ENCODE measurements at places on chromosomes 12 and 14.

DNA sequence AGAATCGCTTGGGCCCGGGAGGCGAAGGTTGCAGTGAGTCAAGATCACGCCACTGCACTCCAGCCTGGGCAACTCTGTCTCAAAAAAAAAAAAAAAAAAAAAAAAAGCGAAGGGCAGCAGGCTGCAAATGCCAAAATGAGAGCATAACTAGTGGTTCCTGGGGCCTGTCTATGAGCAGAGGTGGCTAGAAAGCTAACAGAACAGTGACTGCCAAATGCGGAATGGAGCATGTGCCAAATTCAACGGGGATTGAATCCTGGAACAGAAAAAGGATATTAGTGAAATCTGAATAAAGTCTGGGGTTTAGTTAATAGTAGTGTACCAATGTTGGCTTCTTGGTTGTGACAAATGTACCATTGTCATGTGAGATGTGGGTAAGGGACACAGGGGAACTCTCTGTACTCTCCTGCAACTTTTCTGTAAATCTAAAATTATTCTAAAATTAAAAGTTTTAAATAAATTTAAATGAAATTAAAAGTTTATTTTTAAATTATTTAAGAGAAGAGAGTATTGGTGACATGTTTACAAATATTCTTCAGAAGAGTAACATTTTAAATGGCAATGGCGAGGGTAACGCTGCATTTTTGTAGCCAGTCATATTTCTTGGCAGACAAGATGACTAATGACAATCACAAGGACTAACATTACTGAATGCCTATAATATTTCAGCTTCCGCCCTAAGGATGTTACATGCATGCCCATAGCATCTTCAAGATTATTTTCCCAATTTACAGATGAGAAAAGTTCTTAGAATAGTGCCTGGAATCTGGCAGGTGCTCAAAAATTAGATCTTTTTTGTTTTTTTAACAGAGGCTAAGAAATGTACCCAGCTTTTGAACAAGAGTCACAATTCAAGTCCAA lies 28.9 kb upstream of the NUDT4 start:
- DNase-seq, result no peak

- peak; percentile 43 for DNase-seq
Observed at GRCh38 chr12:124273630-124274029, 21.3 kb upstream of the RFLNA start.

DNA sequence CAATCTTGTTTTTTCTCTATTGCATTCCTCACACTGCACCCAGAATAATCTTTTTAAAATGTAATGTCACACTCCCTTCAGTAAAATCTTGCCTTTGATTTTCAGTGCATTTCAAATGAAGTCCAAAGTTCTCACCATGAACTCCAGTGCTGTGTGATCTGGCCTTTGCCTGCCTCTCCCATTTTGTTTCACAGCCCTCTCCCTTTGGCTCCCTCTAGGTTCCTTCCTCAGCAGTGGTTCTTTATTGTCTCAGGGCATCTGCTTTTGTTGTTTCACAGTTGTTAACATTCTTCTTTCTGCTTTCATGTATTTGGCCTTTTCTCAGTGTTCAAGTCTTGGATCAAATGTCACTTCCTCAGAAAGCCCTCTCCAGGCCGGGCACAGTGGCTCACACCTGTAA lies 84.5 kb upstream of the AMN1 start:
- DNase-seq, result no peak

- no peak for DNase-seq
Observed at GRCh38 chr14:101007004-101007614, 103.6 kb upstream of the RTL1 start.

DNA sequence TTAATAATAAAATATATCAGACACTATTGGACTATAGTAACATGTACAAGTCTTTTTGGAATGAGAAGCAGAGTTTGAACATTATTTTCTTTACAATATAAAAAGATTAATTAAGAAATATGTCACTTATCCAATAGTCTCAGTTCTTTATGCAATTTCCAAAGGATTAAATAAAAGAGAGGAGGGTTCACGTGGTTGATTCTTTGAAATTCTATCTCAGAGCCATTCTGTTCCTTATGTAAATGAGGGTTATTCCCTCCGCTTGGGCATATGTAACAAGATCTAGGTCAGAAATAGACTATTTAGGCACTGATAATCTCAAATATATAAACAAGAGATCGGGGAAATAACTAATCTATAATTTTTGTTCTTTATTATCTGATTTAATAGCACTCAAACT lies 2.1 kb upstream of the TUBA1A start:
- no peak for DNase-seq

DNA sequence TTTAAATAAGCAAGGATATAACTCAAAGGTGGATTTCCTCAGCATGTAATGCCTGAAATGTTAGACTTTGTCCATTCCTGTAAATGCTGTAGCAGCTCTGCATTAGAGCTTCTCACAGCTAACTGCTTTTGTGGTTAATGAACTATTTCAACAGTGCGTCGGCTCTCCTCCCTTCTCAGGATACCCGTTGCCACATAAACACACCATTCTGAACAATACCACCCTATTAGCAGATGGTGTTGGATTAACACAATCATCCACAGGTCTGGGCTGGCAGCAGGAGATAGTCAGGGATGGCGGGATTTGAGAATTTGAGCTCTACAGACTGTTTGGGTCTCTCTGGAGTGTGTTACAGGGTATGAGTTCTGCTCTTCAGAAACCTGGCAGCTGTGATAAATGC lies 33.5 kb upstream of the C12orf42 start:
- DNase-seq, result no peak

DNA sequence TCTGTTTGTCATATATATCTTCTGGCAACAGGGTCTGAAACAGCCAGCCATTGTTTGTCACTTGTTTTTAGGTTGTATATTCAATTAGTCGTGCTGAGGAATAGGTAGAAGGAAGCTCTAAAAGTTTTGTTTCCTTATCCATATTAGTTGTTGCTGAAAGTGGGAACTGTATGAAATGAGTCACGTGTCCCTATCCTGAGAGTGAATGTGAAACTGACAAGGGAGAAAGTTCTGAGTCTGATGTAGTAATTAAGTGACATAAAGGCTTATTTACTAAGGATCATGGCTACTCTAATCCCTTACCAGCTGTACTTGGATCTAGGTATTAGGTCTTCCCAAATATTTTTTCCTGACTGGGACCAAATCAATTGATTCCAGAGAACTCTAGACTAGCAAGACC lies 16.4 kb downstream of the FAM234B start:
- no peak for DNase-seq

- DNase-seq, result no peak
Observed at GRCh38 chr12:13192719-13193118, 3.8 kb upstream of the EMP1 start.

- no peak for DNase-seq
Observed at GRCh38 chr12:27199638-27200300, 44.3 kb upstream of the STK38L start.

DNA sequence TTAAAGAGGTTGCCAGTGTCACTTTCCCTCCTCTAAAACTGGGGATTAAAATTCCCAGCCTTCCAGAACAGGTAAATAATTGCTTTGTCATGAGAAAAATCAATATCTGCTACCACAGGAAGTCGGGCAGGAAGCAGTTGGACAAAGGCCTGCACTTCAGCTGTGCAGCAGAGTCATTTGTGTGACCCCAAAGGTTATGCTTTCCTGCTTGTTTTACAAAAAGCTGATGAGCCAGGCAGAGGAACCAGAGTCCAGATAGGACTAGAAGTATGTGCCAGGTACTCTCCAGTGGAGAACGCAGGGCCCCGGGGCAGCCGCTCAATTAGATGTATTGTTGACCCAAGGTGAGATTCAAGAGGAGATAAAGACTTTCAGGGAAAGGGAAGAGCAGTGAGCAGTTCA lies 117.1 kb upstream of the FRMD6 start:
- DNase-seq, result no peak

DNA sequence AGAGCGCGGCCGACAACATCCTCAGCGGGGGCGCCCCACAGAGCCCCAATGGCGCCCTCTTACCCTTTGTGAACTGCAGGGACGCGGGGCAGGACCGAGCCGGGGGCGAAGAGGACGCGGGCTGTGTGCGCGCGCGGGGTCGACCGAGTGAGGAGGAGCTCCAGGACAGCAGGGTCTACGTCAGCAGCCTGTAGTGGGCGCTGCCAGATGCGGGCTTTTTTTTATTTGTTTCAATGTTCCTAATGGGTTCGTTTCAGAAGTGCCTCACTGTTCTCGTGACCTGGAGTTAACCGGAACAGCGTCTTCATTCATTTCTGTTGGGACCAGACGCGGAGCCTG lies 103.8 kb upstream of the FKBP4 start:
- DNase-seq, result peak; percentile 57

- DNase-seq, result no peak
Observed at GRCh38 chr14:92923744-92924103, 774 bp downstream of the CHGA start.

DNA sequence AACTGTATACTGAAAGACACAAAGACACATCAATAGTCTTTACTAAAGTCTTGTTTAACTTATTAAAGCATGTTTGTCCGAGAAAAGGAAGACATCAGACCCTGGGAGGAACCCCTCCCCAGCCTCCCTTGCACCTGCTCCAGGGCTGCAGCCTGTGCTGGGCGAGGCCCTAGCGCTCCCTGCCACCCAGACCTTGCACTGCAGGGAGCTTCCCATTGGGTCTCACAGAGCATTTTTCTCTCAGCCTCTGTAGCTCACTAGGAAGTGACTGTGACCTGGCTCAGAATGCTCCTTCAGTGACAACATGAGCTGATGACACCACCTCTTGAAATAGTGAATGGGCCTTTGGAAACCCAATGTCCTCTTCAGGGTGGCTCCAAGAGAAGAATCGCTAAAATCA lies 461.2 kb downstream of the TMEM121 start:
- DNase-seq, result no peak

- no peak for DNase-seq
Observed at GRCh38 chr12:132083614-132083940, 60.5 kb downstream of the DDX51 start.

DNA sequence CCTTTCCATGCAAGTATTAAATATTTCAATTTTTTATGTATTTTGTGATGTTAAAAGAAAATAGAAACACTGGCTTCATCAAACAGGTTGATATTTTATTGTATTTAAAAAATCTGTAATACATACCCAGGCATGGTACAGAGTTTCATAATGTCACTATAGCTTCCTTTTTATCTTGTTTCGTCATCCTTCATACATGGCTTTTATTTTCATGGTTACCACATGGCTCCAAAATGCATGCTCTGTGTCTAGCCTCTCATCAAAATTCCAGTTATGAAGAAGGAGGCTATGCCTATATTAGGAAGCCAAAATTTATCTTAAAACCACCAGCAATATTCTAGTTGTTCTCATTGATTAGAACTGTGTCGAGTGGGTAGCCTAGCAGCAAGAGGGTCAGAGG lies 464.8 kb downstream of the BTG1 start:
- DNase-seq, result no peak

- DNase-seq, result no peak
Observed at GRCh38 chr14:37034410-37035285, 137.8 kb downstream of the SLC25A21 start.

DNA sequence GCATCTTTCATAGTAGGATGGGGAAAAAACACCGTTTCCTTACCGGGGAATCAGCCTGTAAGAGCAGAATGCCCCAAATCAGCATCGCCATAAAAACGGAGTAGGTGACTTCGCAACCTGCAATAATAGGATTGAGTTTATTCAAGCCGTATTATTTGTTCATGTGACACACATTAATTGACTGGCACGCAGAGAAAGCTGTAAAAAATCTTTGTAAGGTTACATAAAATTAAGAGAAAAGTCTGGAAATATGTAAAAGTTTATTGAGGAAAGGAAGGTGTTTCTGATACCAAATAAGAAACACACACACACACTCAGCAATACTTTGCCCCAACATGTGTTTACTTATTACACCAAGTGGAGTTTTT lies 628 bp upstream of the CAPRIN2 start:
- no peak for DNase-seq

DNA sequence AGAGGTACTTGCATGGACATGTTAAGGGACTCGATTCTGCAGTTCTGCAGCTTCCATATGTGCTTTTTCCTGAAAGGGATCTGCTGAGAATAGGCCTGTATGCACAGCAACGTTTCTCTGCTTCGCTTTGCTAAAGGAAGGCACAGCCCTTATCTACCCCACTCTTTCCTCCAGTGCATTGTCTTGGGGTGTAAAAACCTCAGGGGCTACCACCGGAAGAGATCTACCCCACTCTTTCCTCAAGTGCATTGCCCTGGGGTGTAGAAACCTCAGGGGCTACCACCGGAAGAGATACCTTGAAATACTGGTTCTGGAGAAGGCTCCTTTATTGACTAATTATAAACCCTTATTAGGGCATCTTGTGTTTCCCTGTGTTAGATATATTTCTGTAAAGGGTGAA lies 52.9 kb downstream of the SEL1L start:
- no peak for DNase-seq

DNA sequence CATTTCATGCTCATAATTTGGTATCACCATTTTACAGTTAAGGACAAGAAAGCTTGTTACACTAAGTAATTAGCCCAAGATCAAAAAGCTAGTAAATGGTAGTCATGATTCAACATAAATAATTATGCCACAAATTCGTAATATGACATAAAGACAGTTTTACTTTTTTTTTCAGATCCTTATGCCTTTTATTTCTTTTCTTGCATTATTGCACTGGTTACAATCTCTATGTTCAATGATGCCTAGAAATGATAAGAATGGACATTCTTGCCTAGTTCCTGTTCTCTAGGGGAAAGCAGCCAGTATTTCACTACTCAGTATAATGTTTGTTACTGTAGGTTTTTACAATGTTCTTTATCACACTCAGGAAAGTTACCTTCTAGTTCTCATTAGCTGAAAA lies 106.4 kb upstream of the ARHGAP5 start:
- DNase-seq, result no peak

DNA sequence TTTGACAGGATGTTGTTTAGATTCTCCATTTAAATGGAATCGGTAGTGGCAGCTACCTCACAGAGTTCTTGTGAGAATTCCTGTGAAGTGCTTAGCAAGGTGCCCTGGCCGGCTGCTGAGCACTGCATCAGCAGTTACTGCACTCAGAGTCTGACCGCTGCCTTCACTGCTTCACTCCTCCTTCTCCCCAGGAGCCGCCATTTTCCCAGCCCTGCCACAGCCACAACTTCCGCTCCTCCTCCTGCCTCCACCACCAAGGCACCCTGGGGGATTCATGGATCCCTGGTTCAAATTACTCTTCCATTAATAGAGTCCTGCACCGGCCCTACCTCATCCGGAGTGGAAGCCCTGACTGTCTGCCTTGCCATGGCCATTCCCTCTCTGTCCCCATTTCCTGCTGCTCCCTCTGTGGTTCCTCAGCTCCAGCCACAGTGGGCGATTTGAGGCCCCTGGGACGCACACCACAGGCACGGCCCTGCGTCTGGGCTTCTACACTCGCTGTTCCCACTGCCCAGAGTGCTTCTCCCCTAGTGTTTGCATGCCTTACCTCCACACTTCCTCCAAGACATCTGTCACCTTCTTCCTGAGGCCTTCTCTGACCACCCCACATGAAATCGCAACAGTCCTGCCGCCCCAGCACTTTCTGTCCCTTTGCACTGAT lies 210.3 kb downstream of the IPO8 start:
- no peak for DNase-seq

DNA sequence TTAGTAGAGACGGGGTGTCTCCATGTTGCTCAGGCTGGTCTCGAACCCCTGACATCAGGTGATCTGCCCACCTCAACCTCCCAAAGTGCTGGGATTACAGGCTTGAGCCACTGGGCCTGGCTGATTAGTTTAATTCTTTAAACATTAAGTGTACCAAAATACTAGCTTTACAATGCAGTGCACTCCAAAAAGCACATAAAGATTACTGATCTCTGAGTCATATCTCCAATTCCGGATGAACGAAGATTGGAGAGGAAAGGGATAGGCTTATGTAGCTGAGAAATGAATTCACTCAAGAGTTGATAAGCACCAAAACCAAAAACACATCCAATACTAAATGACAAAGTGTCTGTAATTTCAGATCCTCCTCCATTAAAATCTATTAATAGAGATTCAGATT lies 15.1 kb downstream of the NAV3 start:
- DNase-seq, result no peak

- DNase-seq, result no peak
Observed at GRCh38 chr14:57470909-57471308, 22.7 kb downstream of the CCDC198 start.
